ENCODE measurements at places on chromosomes 16 and 17.

DNA sequence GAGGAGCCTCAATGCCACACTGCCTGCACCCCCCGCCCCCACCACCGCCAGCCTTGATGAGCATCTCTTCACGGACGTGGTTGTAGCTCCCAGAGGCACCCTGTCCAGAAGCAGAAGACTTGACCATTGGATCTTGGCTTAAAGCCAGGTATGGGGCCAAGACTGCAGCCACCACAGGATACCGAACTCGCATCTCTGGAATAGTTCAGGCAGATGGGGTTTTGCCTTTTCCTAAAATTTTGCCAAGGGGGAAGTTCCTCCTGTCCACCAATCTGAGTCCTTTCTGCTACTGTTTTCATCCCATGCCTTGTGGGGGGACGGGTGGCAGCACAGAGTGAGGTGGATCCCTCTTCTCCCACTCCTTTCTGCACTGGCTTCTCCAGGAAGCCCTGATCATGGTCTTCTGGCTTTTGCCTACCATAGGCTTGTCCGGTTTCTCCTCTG, 939 bp downstream of the CORO6 start:
- DNase-seq, result no peak

DNA sequence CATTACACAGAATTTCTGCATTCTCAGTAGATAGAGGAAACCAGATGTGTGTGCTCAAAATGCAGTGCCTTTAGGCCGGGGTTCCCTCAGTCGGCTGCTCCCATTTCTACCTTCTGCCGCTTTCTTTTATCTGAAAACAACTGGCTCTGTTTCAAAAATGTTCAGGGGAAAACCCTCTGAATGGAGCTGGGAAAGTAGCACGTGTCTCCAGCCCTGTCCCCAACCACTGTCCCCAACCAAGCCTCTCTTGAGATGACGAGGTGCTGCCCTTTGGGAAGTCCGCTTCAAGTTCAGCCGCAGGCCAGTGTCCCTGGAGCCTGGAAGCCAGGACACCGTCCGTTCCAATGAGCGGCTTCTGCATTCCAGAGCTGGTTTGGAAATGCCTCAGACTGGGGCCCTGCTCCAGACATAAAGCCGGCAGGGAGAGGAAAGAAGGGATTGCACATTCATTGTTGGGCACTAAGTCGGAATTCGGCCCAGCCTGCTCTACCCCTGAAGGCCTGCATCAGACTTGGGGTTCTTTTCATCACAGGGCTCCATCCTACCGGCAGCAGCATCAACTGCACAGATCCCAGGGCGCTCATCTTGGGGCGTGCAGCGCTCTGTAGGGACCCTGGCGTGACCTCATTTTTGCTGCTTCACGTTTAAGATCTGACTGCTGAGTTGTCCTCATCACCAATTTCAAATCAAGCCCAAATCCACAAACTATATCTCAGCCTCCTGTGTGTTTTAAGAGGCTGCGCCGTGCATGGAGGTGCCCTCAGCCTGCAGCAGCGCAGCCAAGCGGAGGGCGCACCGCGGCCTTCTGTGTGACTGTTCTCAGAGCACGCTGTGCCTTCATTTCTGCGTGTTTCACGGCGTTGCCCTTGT, 111.3 kb downstream of the BANP start:
- no peak for DNase-seq

- no peak for DNase-seq
Observed at GRCh38 chr17:44960691-44961090, 7.4 kb downstream of the C1QL1 start.

DNA sequence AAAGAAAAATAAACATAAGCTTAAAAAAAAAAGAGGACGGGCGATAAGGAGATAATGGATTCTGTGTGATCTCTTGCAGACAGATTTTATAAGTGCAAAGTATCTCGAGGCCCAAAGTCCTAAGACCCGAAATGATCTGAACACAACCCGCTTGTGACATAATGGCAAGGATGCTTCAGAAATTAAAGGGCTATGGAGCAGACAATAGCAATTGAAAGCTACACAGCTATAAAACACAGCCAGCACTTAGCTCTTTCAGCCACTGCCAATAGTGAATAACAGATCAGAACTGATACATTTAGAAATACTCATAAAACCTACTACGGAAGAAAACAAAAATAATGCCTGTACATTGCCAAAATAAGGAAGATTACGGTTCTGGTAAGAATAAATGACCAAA, 117.5 kb downstream of the ZFHX3 start:
- DNase-seq, result no peak

DNA sequence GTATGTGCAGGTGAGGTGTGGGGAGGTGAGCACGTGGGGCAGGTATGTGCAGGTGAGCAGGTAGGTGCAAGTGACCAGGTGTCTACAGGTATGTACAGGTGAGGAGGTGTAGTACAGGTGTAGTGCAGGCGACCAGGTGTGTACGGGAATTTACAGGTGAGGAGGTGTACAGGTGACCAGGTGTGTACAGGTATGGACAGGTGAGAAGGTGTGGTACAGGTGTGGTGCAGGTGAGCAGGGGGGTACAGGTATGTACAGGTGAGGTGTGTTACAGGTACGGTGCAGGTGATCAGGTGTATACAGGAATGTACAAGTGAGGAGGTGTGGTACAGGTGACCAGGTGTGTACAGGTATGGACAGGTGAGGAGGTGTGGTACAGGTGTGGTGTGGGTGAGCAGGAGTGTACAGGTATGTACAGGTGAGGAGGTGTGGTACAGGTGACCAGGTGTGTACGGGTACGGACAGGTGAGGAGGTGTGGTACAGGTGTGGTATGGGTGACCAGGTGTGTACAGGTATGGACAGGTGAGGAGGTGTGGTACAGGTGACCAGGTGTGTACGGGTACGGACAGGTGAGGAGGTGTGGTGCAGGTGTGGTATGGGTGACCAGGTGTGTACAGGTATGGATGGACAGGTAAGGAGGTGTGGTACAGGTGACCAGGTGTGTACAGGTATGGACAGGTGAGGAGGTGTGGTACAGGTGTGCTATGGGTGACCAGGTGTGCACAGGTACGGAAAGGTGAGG, 12.8 kb upstream of the DBNDD1 start:
- DNase-seq, result no peak

GRCh38 chr16:30947859-30948666, 805 bp upstream of the ORAI3 start:
- peak; percentile 75 for DNase-seq

GRCh38 chr16:55552621-55553020, 13.9 kb upstream of the CAPNS2 start:
- no peak for DNase-seq

DNA sequence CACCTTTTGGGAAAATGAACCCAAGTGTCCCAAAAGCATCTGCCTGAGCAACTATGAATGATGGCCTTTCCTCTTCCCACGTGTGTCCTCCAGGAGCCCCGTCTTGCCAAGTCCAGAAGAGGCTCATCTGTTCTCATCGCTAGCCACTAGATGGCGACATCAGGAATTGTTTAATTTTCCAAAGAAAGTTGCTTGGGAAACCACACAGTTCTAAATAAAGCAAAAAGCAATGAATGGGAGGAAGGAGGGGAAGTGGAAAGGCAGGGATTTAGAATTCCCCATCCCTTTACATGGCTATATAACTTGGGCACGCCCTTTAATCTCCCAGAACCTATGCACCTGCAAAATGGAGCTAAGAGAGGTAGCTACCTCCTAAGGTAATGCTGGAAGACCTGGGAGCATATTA, 9.0 kb upstream of the CDH5 start:
- DNase-seq, result peak; percentile 78

GRCh38 chr16:47311738-47312505, 148.9 kb downstream of the ITFG1 start:
- DNase-seq, result no peak

DNA sequence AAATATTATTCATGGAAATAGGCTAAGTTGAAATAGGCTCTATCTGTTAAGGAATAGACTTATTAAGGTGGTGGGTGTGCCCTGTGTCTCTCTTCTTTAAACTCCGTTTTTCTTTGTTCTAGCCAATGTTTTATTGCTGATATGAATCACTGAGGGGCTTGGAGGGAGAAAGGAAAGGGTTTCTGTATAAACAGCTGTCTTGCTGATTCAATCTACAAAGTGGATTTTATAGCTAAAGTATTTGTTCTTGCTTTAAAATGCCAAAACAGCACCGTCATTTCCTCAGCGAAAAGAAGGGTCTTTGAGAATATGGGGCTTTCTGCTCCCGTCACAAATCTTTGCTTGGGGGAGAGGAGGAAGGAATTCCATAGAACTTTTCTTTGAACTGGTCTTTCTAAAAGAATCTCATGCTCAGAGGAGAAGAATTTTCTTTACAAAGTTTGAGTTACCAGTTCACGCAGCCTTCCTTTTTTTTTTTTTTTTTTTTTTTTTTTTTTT, 39.3 kb downstream of the MSI2 start:
- DNase-seq, result no peak

DNA sequence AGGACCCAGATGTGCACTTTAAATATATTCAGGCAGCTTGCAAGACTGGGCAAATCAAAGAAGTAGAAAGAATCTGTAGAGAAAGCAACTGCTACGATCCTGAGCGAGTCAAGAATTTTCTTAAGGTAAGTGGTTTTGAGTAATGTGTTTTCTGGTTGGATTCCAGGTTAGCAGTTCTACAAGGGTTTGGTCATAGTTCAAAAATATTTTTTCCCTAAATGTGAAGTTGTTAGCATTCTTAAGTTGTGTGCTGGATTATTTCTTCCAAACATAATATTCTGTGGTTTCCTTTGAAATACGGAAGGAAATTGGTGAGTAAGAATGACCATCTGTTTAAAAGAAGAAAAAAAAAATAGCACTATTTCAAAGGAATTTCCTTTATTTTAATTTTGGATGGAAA, 38.4 kb downstream of the PTRH2 start:
- no peak for DNase-seq

GRCh38 chr17:42708588-42708987, 26.3 kb downstream of the CNTNAP1 start:
- DNase-seq, result no peak

GRCh38 chr16:66693149-66693548, 3.4 kb downstream of the CMTM4 start:
- no peak for DNase-seq

DNA sequence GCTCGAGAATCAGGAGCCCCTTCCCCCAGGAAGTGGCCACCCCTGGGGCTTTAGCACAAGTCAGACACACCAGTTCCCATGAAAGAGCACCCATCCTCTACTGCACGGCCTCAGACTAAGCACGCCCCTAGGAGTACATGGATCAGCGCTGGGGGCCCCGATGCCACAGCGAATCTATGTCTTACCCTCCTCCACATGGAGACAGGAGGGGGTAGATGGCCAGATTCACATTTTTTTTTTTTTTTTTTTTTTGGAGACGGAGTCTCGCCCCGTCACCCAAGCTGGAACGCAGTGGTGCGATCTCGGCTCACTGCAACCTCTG, 3.2 kb upstream of the EXOSC6 start:
- no peak for DNase-seq

- no peak for DNase-seq
Observed at GRCh38 chr16:80896776-80897175, 92.4 kb upstream of the CDYL2 start.

DNA sequence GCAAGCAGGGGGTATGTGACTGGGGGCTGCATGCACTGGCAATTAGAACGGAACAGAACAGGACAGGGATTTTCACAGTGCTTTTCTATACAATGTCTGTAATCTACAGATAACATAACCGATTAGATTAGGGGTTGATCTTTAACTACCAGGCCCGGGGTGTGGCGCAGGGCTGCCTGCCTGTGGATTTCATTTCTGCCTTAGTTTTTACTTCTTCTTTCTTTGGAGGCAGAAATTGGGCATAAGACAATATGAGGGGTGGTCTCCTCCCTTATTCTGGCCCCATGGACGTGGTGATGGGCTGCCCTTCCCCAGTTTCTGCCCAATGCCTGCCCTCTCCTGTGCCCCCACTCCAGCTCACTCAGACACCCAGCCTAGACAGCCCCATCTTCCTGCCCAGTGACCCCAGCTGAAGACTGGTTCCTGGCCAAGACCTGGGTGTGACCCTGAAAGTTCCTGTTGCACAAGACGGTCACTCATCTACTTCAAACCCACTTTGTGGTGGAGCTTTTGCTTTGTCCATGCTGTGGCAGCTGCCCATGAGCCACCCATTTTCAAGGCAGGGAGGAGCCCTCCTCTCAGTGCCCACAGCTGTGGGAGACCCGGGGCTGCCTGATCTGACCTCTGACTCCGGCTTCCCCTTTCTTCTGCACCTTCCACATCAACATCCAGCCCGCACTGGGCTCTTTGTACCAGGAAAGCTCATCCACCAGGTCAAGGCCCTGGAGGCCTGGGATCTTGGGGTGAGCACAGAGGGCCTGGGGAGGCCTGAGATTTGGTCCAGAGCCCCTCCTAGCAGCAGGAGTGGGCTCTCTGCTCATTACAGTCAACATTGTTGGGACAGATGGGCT, 18.6 kb downstream of the ALOX12B start:
- peak; percentile 35 for DNase-seq

DNA sequence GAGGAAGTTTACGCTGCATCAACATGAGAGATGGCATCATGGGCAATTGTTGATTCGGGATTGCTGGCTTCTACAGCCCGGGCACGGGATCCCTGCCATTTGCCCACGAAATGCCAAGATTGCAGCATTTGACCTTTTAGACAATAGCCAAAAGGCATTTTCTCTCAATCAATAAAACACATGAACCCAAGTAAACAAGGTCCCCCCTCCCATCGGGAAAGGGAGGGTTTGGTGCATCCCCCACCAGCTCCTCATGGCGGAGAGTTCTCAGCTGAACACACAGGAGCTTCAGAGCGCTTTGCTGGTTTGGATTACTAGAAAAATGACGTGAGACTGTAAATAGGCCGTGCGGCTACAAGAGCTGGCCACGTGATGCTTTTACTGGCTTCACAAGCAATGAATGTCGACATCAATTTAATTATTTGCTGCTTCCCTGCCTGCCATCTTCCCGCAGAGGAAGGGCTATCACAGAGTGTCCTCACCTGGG, 147.6 kb downstream of the C16orf95 start:
- DNase-seq, result no peak

DNA sequence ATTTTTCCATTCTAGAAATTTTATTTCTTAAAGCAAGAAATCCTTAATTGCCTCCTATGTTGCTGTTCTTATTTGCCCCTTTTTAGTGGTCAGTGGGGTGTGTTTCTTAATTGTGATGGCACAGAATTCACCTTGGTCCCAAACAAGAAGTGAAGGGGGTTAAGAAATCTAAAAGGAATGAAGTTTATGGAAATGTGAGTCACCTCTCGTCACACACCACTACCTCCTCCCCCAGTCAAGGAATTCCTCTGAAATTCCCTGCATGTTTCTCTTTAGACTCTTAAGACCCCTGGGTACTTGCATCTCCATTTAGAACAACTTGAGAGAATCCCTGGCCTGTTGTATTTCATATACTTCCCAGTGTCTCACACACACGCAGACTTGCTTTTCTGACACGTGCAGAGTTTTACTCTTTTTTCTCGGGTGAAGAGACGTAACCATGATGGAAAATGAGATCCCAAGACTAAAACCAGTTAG, 247.4 kb downstream of the PRKCA start:
- DNase-seq, result no peak

Data from heart right ventricle (tissue), 16 donors.